ENCODE measurements at places on chromosomes 1 and 21.

GRCh38 chr1:54069791-54070170 lies 16.4 kb downstream of the TCEANC2 start:
- DNase-seq = no peak

DNA sequence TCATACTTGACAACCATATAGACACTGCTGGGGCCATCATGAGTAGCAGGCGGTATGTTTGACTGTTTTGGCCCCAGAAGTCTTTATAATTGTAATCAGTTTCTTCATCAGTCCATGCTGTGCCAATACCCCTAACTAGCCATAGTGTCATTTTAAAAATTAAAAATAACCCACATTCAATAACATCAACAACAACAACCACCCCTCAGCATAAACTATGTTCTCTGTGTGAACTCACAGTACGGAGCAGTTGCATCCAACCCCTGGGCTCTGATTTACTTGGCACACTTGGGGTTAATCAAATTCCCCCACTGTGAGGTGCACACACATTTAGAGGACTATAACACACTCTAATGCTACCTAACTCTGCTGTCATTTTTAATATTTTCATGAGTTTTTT lies 553.7 kb downstream of the USP25 start:
- no peak for DNase-seq

DNA sequence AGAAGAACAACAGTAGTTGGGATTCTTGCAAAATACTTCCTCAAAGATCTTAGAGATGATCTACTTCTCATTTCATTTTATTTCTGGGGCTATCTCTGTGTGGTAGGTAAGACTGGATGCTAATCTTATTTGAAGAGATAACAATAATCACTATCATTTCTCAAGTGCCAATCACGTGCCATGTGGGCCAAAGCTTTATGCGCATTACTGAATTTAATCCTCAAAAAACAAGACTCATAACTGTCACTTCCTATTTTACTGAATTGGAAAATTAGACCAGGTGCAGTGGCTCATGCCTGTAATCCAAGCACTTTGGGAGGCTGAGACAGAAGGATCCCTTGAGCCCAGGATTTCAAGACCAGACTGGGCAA lies 121.7 kb downstream of the KCNN3 start:
- no peak for DNase-seq

DNA sequence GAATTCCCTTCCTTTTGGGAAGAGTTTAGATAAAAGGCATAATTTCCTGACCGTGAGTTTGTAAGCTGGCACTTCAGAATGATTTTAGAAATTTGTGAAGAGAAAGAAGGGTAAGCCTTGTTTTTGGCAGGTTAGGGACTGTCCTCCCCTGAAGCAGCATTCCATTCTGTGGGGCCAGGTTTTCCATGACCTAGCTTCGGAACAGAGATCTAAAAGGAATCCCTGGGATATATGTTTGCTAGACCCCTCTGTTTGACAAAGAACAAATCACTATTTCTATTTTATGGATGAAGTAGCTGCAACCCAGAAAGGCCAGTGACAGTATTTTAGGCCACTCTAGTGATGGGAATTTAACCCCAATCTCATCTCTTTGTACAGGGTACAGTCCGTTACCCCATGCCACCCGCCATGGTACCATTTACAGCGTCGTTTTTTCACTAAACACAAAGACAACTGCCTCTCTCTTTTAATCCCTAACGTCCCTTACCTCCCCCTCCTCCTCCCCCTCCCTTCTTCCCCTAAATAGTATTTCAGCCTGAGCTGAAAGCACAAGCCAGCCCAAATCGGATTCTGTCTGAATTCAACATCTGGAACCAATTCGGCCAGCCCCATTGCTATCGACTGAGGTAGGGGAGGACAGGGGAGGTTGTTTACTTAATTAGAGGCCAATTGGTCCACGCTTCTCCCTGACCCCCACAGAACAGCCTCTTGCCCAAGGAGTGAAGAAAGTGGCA lies 23.4 kb upstream of the IKBKE start:
- no peak for DNase-seq

- no peak for DNase-seq
Measured at GRCh38 chr1:228350831-228351781, 55.5 kb downstream of the TRIM11 start.

GRCh38 chr1:114367810-114368209 lies 143.2 kb downstream of the TRIM33 start:
- no peak for DNase-seq

DNA sequence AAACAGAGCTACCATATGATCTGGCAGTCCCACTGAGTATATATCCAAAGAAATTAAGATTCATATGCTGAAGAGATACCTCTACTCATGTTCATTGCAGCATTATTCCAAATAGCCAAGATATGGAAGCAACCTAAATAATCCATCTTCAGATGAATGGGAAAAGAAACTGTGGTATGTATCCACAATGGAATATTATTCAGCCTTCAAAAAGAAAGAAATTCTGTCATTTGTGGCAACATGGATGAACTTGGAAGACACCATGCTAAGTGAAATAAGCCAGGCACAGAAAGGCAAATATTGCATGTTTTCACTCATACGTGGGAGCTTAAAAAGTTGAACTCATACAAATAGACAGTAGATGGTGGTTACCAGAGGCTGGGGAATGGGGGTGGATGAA lies 47.8 kb downstream of the UBE4B start:
- no peak for DNase-seq

DNA sequence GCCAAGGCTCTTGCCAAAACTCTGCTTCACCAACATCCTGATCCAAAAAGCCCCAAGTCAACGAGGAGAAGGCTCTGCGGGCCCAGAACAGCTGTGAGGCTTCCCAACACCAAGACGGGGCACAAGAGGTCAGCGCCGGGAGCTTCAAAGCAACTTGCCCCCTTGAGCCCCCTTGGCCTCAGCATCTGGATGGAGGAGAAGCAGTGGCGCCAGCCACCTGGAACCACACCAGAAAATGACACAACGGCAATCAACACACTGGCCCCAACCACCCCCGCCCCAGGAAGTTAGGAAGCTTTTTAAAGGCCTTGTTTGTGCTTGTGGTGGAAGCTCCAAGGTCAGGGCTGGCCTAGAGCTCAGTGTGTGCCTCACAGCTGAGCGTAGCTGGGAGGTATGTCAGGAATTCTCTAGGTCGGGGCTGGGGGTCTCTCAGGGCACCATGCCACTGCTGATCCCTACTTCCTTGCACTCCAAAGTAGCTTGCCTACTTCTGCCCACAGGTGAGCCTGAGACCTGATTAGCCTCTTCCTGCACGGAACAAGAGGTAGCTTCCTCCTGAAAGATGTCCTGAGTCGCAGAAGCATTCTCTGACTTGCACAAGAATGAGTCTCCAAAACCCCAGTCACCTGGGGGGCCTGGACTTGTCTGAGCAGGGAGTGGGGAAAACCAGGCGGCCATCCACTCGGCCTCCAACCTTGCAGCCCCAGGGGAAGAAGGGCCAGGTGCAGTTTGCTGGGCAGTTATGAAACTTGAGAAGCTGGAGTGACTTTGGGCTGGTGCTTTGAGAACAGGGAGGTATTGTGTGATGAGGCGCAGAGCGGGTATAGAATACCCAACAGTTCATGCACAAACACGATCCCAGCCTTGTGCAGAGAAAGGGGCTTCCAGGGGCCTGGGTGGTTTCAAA lies 9.7 kb upstream of the SRP9 start:
- DNase-seq = no peak

DNA sequence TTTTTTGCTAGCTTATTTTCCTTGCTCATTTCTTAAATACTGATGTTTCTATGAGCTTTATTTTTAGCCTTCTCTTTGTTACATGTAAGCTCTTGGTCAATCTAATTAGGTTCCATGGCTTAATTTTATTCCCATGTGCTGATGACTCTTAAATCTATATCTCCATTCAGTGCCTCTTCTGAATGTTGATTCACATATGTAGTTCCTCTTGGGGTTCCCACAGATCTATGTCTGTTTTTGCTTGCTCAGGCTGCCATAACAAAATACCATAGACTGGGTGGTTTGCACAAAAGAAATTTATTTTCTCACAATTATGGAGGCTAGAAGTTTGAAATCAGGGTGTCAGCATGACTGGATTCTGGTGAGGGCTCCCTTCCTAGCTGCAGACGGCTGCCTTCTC lies 58.3 kb upstream of the PLA2G4A start:
- no peak for DNase-seq

GRCh38 chr1:67226688-67227087 lies 60.4 kb downstream of the IL23R start:
- no peak for DNase-seq

DNA sequence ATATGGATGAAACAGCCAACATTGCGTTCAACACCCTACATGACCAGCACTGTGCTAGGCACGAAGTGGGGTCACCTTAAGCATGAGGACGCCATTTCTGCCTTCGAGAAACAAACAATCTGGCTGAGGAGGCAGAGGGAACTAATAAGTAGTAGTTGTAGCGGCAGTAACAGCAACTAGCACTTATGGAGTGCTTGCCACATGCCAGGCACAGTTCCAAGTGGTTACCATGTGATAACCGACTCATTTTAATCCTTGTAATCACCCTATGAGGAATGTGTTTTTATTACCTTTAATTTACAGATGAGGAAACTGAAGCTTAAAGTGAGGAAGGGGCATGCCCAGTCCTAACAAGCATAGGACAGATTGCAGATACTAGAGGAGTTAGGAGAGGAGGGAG lies 33.7 kb downstream of the KCND3 start:
- no peak for DNase-seq

DNA sequence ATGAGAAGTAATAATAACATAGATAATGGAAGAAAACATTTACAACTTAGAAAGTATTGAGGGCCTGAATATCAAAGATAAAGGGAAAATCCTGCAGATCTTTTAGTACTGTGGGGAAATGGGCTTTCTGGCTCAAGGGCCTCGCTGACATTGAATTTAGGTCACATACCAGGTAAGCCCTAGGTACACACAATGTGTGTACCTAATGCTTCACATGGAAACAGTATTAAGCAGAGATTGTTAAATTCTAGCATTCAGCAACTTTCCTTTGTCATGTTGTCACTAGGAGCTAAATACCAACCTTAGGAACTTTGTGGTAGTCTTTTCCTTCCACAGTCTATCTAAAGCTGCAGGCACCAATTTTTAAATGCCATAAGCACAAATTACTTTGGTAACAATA lies 49.7 kb downstream of the ODF2L start:
- DNase-seq = no peak

DNA sequence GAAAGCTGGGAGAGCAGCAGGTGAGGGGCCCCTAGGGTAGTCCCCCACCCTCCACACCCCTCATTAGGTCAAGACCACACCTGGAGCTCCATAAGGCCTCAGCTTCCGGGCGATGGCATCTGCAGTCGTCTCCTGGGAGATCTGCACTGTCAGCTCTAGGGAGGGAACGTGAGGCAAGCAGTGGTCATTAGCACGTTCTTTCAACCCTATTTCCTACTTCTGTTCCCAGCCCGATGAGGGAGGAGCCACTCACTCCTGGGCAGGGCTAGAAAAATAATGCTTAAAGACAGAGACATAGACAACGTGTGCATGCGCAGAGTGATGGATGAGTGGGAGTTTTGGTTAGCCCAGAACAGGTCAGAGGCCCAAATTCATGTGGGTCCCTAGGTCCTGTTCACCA lies 9.7 kb downstream of the KDF1 start:
- DNase-seq = no peak

DNA sequence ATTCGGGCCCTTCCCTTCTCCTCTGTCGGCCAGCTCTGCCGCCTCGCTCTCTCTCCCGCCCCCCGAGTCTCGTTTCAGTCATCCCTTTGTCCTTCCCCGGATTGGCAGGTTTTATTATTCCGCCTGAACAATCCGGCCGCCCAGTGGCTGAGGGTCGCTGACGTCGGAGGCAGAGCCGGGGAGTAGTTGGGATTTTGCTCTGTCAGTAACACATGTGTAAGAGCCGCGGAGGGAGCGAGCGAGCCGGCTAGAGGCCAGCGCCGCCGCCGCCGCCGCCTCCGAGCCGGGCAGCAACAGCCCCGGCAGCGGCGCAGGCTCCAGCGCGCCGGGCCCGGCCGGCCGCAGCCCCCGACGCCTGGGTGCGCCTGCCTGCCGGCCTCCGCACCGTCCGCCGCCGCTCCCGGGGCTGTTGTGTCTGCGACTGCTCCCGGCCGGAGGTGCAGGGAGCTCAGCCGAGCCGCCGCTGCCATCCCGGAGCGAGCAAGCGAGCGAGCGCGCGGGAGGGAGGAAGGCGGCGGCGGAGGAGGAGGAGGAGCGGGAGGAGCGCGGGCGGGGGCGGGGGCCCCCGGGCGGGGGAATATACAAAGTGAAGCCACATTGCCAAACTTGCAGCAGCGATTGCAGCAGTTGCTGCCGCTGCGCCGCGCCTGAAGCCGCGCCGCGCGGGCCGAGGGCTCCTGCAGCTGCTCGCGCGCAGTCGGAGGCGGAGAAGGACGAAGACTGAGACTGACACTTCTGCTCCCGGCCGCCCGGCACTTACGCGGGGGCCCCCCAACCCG lies at the start of gene LMO4:
Gene LMO4 (plus strand): TSS at position 609 of the 779 bp plus-strand sequence. CDS start 3,136 bp downstream, outside the sequence.
- peak; percentile 75 for DNase-seq
